Left ventricle myocardium inferior (tissue), 1 donor: ENCODE measurements at places on chromosomes 7 and 10. TPM values are rescaled to one million over a fixed set of nuclear protein-coding genes. Genes with fewer than 3 reads are reported as not detected.

DNA sequence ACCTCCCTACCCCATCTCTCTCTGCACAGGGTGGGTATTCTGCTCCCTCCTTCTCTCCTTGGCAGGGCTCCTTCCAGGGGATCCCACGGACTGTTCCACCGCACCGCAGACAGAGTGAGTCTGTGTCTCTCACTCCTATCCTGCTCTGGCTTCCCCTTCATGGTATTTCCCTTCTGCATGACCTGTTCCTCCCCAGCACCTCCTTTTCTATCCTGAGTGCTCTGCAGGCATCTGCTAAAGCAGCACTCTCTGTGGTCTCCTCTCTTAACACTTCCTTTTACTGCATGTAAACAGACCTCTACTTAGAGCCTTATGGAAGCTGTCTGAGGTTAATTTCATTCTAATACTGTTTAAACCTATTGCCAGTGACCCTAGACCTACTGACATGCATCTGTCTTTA lies 171.5 kb downstream of the CCSER2 start:
- DNase-seq = no peak

DNA sequence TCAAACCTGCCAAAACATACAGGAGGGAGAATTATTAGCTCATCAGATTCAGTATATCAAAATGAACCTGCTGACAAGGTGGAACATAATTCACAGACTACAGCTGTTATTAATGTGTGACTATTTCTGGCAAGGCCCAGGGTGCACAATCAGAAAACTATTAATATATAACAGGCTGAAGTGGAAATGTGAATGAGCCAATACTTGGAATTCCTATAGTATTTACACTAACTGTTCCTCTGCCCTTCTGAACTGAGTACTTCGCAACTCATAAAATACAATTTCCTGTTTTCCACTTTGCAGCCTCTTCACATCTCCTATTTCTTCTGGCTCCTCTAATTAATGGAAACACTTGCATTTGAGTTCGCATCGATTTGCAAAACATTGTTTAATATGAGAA lies 330.8 kb downstream of the DPP6 start:
- DNase-seq = no peak

SCART1 gene
- 0.36 TPM for total RNA-seq

DNA sequence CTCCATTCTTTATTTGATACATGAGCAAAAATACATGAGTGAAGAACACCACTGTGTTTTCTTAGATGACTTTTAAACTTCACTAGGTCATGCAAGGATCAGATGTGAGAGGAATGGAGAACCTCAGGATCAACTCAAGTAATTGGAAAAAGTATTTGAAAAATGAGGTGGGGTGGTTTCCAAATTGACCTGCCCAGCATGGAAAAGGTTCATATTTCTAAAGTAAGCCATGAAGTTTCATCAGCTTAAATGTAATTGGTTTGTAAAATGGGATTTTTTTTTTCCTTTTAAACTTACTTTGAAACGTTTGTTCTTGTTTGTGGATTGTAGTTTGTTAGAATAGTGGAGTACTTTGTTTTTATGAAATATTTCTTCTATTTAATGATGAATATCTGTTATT lies 134.8 kb downstream of the MLLT10 start:
- no peak for DNase-seq

DNA sequence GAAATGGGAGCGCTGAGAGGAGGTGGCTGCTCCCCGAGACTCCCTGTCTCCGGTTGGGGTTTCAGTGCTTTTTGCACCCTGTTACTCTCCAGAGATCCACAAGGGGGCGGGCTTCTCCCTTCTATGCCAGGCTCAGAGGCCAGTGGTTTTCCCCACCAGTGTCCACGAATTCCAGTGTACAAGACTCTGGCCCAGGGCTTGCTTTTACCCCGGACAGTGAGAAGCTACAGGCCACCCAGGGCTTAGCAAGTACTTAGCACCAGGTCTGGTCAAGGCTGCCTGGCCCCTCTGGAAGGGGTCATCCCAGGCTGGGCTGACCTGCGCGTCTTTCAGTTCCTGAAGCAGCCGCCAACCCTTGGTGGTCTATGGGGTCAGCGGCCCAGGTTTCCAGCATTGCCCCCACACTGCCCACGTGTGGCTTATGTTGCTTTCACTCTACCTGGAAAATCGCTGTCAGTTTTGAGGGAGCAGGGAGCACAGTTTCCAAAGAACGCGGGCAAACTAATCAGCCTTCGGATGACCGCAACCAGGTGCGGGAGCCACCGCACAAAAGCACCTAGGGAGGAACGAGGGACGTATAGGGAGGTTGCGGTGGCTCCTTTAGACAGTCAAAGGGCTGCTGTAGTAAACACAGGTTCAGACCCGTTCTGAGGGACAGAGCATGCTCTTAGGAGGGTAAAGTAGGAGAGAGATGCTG lies 6.8 kb downstream of the CYP26A1 start:
- peak; percentile 36 for DNase-seq

DNA sequence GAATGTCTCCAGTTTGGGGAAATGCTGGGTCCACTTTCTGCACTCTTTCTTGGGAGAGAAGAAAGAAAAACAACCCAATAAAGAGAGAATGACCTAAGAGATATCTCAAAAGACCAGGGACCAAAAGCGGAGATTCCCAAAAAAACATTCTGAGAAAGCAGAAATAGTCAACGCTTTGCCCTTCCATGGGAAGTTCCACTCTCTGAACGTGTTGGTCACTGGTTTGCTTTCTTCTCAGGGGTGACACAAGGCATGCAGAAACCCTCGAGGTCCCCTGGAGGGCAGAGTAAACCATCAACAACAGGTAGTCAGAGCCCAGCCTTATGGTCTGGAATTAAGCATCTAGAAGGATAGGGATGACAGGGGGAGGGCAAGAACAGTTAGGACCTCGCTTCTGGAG lies 26.2 kb upstream of the AOAH start:
- no peak for DNase-seq

MYPN gene
- 124 TPM for total RNA-seq

- DNase-seq = no peak
Observed at GRCh38 chr10:98433881-98434732, 12.6 kb downstream of the HPS1 start.

CNTNAP2 gene
- total RNA-seq = 0.99 TPM
